Hindlimb muscle (tissue), 1 donor: ENCODE measurements at places on chromosomes 2 and 18.

DNA sequence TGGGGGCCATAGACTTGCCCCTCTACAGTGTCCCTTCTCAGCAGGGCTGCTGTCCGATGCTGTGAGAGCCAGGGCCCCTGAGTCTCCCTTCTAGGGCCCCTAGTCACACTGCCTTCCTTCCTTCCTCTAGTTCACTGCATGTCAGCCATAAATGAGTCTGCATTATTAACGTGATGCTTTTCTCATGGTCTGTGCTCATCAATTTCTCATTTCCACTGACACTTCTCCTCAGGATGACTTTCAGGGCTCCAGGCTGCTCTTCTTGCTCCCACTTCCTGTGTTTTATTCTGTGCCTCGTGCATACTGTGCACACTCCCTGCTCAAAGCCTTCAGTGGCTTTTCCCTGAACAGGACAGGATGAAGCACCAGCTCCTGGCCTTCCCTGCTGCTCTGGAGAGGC is 146.5 kb downstream of the FAM210A start:
- DNase-seq = no peak

DNA sequence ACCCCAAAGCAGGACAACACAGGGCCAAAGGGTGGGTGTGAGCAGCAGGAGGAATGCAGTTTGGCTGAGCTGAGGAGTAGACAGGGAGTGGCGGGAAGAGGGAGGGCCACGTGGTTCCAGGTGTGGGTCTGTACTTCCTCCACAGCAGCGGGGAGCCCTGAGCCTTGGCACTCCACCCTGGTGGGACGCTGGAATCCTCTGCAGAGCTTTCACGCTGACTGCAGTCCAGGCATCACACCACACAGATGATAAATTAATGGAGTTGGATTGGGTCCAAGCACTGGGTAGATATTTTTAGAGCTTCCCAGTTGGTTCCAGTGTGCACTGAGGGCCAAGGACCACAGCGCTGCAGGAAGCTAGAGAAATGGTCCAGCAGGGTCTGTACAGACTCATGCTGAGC is 67.0 kb upstream of the TMEM200C start:
- no peak for DNase-seq

GRCh38 chr18:1104181-1104881 is 199.7 kb downstream of the ADCYAP1 start:
- DNase-seq = peak; percentile 60

GRCh38 chr2:152025678-152026287 is 73.1 kb downstream of the CACNB4 start:
- DNase-seq = peak; percentile 79

- no peak for DNase-seq
Observed at GRCh38 chr18:45355944-45356520, 259.2 kb upstream of the SLC14A2 start.

GRCh38 chr18:33062834-33063364 is 290.1 kb upstream of the KLHL14 start:
- no peak for DNase-seq

DNA sequence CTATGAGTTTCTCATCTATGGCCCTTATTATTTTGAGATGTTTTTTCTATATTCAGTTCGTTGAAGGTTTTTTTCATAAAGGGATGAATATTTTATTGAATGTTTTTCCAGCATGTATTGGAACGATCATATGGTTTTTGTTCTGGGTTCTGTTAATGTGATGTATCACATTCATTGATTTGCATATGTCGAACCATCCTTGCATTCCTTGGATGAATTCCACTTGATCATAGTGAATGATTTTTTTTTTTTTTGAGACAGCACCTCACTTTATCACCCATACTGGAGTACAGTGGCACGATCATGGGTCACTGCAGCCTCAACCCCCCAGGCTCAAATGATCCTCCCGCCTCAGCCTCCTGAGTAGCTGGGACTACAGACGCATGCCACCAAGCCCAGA is 5.5 kb upstream of the NEMP2 start:
- no peak for DNase-seq

- no peak for DNase-seq
Observed at GRCh38 chr2:215712871-215713790, 277.3 kb upstream of the FN1 start.

GRCh38 chr18:58803978-58804377 is 60.7 kb upstream of the ZNF532 start:
- no peak for DNase-seq

GRCh38 chr2:206713746-206714145 is 4.5 kb downstream of the DYTN start:
- no peak for DNase-seq

DNA sequence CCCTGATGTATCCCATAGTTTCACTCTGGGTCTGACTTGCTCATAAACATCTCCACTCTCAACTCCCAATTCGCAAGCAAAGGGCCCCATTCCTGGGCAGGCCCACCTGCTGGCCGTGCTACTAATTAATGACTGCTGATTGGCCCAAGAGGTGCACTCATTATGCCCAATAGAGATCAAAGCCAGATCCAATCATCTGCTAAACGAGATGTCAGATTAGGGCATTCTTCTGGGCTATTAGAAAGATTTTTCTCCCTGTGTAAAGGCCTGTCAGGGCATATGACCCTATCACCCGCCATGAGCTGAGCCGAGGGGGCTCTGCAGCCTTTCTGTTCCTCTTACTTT is 103.4 kb upstream of the HAAO start:
- no peak for DNase-seq

- DNase-seq = no peak
Observed at GRCh38 chr18:50194631-50195532, at the start of gene MYO5B. Gene MYO5B (minus strand): TSS chr18:50195147. CDS start chr18:50194793, 354 bp downstream.

- no peak for DNase-seq
Observed at GRCh38 chr2:189086250-189086649, 93.3 kb downstream of the COL5A2 start.

DNA sequence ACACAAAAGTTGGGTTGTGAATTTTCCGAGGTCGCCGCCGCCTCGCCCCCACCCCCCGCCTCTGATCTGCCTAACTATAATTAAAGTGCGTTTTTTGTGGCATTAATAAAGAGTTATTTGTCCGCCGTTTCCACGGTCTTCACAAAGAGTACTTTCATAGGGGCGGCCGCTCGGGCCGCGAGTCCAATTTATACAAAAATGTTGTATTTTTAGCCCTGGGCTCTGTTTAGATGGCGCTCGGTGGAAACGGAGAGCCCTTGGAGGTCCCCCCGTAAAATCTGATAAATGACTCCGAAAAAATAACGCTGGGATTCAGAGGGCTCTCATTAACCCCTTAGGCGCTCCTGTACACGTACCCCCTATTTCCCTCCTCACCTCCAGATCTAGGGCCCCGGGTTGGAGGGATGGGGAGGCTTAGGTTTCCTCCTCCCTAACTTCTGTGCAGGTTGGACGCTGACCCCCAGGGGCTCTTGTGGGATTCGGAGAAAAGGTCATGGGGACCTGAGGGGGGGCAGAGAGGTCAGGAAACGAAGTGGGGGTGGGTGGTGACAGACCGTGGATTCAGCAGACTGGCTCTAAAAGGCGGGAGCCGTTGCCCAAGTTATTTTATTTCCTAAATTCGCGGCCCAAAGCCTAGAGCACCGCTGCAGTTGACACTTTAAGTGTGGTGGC is 1.9 kb downstream of the CYP26B1 start:
- DNase-seq = no peak

DNA sequence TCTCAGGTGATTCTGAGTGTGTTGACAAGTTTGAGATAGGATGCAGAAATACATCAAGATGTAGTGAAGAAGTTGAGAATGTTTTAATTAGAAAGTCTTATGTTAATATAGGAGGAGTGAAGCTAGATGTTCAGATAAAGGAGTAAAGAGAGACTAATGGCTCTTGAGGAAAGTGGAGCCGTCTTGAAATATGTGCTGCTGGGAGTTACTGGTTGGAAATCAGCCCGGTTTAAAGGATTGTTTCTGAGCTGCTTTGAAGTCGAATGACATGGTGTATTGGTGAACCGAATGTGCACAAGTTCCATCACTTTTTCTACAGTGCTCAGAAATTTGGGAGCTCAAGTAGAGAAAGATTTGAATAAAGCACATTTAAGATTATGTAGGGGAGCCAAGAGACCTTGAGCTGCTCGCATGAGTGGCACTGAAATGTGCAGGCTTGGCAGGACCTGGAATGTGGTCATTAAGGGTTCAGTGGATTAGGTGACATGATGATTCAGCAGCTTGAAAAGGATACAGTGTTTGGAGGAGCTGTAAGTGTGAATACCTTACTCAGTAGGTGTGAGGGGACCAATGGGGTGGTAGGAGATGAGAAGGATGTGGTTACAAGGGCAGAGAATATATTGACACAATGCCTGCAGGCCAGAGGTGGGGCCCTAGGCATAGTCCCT is 68.6 kb downstream of the CAB39 start:
- DNase-seq = no peak

GRCh38 chr2:232511336-232511890 is 8.8 kb upstream of the PRSS56 start:
- DNase-seq = no peak

GRCh38 chr2:155840661-155841060 is 491.9 kb downstream of the NR4A2 start:
- no peak for DNase-seq

- no peak for DNase-seq
Observed at GRCh38 chr18:48885266-48885923, 65.4 kb downstream of the SMAD7 start.

DNA sequence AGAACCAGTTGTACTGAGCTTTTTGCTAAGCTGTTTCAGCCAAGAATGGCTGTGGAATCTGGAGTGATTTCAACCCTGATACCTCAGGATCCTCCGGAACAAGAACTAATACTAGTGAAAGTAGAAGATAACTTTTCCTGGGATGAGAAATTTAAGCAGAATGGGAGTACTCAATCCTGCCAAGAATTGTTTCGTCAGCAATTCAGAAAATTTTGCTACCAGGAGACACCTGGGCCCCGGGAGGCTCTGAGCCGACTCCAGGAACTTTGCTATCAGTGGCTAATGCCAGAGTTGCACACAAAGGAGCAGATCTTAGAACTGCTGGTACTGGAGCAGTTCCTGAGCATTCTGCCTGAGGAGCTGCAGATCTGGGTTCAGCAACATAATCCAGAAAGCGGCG is 1.6 kb downstream of the ZNF397 start:
- no peak for DNase-seq

- DNase-seq = no peak
Observed at GRCh38 chr18:48636436-48636835, 97.6 kb downstream of the CTIF start.

DNA sequence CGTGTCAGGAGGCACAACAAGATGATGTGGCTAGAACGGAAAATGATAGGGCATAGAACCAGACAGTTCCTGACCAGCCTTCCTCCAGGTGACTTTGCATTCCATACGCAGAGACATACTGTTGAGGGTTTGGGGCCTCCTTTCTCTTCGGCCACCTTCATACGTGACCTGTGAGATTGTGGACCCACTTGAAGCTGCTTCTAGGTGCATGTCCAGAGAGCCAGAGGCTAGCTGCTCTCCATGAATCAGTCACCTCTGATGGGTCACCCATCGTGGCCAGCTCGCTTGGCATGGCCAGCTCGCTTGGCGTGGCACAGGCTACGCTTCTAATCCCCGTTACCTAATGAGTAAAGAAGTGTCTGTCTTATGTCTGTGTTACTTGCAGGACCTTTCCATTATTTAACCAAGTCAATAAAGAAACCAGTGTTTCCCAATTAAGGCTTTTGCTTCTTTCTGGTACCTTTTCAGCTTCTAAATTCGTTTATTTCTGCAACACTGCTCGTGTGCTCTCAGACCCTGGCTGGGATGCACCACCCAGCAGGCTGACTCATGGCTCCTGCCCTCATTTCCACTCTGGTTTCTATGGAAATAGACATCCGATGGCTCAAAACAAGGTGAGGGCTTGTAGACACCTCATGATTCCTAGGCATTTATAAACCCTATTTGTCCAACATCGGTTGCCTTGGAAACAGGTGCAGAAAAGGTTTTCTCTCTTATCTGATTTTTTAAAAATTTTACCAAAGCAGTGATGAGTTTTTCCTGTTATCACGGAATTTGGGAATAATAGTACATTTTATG is 86.7 kb upstream of the B3GNT7 start:
- no peak for DNase-seq

GRCh38 chr2:182393270-182393760 is 33.5 kb downstream of the PDE1A start:
- no peak for DNase-seq

- DNase-seq = no peak
Observed at GRCh38 chr2:95318431-95319220, 21.5 kb downstream of the KCNIP3 start.

GRCh38 chr2:134305109-134305491 is 51.2 kb downstream of the MGAT5 start:
- no peak for DNase-seq

DNA sequence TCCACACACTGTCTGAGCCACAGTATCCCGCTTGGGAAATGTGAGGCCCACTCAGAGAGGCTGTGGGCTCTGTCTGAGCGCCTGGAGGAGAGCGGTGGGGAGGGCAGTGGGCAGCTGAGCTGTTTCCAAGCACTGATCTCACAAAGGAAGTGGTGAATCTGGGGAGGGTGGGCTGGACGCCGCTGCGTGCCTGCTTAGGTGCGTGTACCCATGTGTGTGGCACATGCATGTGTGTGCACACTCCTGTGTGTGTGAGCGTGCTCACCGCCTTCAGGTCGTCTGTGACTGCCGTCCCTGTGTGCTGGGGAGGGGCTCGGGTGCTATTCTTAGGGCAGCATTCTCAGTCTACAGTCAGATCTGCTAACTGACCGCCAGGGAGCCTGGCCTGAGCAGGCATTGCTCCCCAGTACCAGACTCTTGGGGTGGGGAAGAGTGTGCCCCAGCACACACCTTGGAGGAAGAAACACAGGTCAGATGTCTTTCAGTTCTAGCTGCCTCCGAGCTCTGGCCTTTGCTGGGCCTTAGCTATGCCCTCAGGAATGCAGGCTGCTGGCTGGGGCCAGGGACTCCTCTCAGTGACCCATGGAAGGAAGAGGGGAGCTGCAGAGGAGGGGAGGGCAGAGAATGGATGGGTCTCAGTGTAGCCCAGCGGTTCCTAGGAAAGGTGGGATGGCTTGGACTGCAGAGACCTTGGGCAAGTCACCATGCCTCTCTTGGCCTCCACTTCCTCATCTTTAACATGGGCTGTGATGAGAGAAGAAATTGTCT is 31.4 kb downstream of the KCNIP3 start:
- no peak for DNase-seq

DNA sequence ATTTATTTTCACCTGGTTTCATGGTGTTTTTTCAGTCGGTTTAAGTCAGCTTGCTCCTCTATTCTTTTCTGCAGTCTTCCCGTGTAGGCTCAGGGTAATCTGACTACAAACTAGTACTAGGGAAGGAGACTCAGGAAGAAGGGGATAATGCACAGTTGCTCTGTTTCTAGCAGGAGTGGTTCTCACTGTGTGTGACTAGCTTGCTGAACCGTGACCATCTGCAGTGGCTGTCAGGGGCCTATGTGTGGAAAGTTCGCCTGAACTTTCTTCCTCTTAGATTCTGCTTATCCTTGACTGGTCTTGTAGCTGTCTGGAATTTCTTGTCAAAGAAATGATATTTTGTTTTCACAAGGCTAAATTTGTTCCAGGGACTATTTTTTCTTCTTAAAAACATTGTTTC is 46.3 kb upstream of the AQP4 start:
- DNase-seq = no peak

- DNase-seq = no peak
Observed at GRCh38 chr2:2805263-2805662, 474.2 kb upstream of the MYT1L start.

GRCh38 chr2:186862869-186863709 is 14.1 kb upstream of the ZSWIM2 start:
- DNase-seq = peak; percentile 47

GRCh38 chr2:180124273-180125139 is 117.4 kb upstream of the CWC22 start:
- DNase-seq = peak; percentile 63
